ENCODE measurements at places on chromosomes 11 and 22. TPM values are rescaled to one million over a fixed set of nuclear protein-coding genes. Genes with fewer than 3 reads are reported as not detected.

- DNase-seq: no peak
- H3K4me3 ChIP-seq: no peak overlapping the region
- H3K27me3 ChIP-seq: no peaks in the 10 kb centered on the region
Measured at GRCh38 chr11:72798361-72798760, 4.5 kb upstream of the STARD10 start.

Gene SLC22A9
- not detected for total RNA-seq

- no peaks in the 10 kb centered on the region for H3K27me3 ChIP-seq
- H3K27ac ChIP-seq: peak overlapping the region; percentile 91
- peak overlapping the region; percentile 52 for H3K4me3 ChIP-seq
- no peak for DNase-seq
Measured at GRCh38 chr11:120335556-120335907, 681 bp upstream of the ARHGEF12 start.

- H3K4me3 ChIP-seq: no peak overlapping the region
- no peak for DNase-seq
- no peaks in the 10 kb centered on the region for H3K27me3 ChIP-seq
- H3K27ac ChIP-seq: no peak overlapping the region
- H3K4me1 ChIP-seq: peaks cover 24% of the 10 kb centered on the region
Measured at GRCh38 chr11:70155386-70155785, 47.7 kb upstream of the FADD start.

All from HCT116 (cell line).